ENCODE measurements at places on chromosomes 6 and 20.

DNA sequence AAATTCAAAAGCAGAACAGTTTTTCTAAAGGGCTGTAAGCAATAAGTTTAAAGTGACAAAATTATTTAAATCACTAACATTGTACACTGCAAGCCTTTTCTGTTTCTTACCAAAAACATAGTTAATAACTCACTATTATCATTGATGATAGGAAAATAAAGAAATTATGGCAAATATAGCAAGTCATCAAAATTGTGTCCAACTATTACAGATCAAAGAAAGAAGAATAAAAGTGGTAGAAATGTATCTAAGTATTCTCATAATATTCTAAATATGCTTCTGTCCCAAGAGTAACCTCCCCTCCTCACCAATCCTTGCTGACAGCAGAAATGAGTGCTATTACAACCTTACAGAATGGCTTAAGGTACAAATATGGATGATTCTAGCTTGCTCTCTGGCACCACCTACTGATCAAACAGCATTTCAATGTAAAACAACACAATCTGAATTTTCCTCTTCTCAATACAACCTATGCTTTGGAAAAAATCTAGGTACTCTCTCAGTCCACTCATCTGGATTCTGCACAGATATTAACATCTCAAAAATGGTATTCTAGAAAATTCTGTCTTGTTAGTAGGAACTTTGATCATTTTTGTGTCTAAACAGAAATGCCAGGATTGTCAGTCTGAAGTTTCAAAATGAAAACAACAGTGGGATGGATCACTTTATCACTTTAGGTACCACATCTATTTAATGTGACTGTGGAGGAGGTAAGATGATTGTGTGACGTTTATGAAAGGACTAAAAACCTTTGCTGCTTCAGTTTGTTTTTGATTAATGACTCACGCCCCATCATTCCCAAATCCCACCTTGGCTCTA lies 40.9 kb downstream of the ZFP64 start:
- DNase-seq = peak; percentile 68

DNA sequence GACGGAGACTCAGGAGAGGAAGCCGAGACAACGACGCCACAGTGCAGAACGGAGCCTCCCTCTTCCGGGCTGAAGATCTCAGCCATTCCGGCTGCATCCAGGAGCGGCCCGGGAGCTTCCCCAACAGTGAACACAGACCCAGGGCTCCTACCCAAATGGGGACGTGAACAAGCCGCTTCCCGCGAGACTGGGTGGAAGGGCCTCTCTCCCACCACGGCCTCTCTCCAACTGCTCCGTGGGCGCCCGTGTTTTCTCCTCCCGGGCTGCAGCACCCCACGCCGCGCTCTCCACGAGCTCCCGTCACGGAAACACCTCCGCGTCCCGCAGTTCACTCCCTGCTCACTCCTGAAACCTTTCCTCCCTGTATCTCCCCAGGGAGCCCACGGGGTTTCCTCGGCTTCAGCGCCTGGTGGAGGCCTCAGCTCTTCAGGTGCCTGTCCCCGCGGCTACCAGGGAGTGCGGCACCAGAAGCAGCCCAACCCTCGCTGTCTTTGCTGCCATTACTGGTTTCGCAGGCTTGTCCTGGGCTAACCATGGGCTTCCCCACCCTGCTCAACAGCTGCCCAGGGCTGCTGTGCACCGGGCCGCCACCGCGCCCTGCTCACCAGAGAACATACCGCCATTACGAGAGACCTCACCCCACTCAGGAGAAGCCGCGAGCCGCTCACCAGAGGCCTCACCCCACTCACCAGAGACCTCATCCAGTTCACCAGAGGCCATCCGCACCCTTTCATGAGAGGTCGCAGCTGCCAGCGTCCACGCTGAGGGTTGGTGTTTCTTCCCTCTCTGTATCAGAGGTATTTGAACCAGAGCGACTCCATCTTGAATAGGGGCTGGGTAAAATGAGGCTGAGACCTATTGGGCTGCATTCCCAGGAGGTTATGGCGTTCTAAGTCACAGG lies 922.8 kb downstream of the QKI start:
- no peak for DNase-seq

- peak; percentile 67 for DNase-seq
Measured at GRCh38 chr20:33685328-33686099, 671 bp downstream of the E2F1 start.

GRCh38 chr6:136716917-136717715 lies 75.2 kb downstream of the MAP3K5 start:
- DNase-seq = no peak

- no peak for DNase-seq
Measured at GRCh38 chr20:43962530-43962929, 47.9 kb downstream of the TOX2 start.

DNA sequence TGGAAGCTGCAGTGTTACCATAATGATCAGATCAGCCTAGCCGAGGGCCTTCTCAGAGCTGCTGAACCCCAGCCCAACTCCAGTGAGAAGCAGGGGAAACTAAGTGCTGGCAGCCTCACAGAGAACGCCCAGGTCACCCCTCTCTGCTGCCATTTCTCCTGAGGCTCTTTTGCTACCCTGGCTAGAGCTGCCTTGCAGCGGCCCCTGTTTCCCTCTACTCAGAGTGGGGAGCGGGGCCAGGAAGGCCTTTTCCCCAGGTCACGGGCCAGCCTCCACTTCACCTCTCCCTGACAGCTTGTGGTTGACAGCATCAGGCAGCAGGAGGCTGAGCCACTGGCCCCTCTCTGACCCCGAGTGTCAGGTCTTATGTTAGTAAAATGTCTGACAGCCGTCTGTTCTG lies 22.7 kb downstream of the ACTR5 start:
- DNase-seq = no peak

- no peak for DNase-seq
Measured at GRCh38 chr20:57522380-57523140, 2.4 kb downstream of the CTCFL start.

DNA sequence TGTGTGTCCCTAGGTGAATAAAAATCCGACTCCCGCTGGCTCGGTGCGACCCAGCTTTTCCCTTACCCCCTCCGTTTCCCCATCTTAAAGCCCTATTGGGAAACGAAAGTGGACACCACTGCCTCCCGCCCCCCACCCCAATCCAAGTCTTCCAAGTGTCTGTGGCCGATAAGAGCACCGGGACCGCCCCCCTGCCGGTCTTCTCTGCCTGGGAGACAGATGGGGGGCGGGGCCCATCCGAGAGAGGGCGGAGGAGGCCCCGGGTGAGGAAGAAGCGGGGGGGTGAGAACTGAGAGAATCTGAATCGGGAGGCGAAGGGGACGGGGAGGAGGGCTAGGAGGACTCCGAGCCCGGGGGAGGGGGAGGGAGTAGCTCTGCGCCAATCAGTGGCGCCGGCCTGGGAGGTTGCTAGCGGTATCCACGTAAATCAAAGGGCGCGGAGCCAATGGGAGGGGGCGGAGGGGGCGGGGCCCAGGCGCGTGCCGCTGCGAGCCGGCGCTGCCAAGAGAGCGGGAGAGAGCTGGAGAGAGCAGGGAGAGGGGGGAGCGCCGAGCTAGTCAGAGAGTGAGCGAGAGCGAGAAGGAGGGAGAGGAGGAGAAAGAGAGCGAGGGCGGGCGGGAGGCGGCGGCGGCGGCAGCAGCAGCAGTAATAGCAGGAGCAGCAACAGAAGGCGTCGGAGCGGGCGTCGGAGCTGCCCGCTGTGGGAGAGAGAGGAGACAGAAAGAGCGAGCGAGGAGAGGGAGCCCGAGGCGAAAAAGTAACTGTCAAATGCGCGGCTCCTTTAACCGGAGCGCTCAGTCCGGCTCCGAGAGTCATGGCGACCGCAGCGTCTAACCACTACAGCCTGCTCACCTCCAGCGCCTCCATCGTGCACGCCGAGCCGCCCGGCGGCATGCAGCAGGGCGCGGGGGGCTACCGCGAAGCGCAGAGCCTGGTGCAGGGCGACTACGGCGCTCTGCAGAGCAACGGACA lies at the start of gene POU3F2:
POU3F2 (plus strand) TSS at position 515 of the 972 bp plus-strand sequence; CDS start at position 815, 300 bp downstream.
- DNase-seq = peak; percentile 97

GRCh38 chr6:15631432-15631831 lies 31.4 kb downstream of the DTNBP1 start:
- no peak for DNase-seq
